ENCODE measurements at places on chromosomes 16 and 17.

DNA sequence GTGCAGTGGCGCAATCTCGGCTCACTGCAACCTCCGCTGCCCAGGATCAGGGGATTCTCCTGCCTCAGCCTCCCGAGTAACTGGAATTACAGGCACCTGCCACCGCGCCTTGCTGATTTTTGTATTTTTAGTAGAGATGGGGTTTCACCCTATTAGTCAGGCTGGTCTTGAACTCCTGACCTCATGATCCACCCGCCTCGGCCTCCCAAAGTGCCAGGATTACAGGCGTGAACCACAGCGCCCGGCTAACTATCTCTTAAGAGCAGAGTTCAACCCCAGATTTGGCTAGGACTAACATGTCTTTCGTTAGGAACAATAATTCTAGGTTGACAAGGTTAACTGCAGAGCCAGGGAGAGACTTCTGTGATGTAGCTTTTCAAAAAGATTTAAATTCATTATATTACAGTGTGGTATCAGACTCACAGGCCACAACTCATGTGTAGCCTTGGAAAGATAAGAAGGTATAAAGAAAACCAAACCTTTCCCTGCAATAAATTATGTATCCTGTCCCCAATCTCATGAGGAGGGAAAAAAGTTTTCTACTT lies 4.3 kb downstream of the CHTF8 start:
- DNase-seq = no peak

GRCh38 chr17:32518646-32519227 lies 31.9 kb downstream of the CDK5R1 start:
- DNase-seq = peak; percentile 71

- DNase-seq = peak; percentile 82
These were observed 6.8 kb downstream of the AXIN2 start for GRCh38 chr17:65554553-65555223.

- DNase-seq = no peak
These were observed 451.3 kb downstream of the PMP22 start for GRCh38 chr17:14813649-14814370.

- peak; percentile 7 for DNase-seq
These were observed 33.9 kb downstream of the ANKFY1 start for GRCh38 chr17:4229627-4230541.

- no peak for DNase-seq
These were observed 73.0 kb upstream of the CNTNAP4 start for GRCh38 chr16:76204249-76204648.

DNA sequence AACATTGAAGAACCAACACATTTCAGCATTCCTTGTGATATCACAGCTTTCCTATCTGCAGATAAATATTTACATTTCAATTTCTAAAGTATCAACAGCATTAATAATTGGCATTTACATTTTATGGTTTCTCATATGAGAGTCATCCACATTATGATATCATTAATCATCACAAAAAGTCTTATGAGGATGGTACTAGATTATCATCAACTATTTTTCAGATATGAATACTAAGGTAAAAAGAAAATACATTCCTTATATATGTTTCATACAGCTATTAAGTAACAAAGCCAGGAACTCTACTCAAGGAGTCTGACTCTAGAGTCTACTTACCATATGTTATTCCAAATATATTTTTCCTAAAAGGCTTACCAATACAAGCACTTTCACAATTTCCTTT lies 40.7 kb downstream of the ABCA5 start:
- no peak for DNase-seq

All from NCI-H1417 (cell line).